ENCODE measurements at places on chromosomes 7 and 10.

- no peak for DNase-seq
These were observed 118.6 kb downstream of the RNF216 start for GRCh38 chr7:5662828-5663227.

DNA sequence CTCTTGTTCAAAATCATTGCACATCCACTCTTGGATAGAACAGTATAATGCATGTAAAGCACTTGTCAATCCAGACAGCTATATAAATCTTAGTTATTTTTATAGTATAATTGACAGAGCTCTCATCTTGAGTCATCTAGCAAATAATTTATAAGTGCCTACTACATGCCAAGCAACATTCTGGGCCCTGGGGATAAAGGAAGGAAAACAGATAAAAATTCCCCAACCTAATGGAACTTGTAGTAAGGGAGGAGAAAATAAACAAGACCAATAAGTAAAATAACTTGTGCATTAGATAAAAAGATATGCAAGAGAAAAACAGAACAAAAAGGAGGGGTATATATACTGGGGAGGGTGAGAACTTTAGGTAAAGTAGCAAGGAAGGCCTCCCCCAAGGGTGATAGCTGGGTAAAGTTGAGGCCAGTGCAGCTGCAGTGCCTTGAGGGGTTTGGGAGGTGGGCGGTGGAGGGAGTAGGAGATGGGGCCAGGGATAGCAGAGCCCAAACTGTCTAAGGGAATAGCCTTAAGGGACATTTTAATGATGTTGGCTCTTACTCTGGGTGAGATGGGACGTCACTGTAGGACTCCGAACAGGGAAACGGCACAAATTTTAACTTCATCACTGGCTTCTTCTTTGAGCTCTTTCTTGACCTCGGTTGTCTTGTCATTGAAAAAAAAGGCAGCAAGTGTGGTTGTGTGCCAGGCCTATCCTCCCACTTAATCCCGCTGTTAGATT, 79.3 kb upstream of the SEC61G start:
- no peak for DNase-seq

GRCh38 chr7:93779115-93779514, 111.4 kb downstream of the TFPI2 start:
- DNase-seq: no peak

DNA sequence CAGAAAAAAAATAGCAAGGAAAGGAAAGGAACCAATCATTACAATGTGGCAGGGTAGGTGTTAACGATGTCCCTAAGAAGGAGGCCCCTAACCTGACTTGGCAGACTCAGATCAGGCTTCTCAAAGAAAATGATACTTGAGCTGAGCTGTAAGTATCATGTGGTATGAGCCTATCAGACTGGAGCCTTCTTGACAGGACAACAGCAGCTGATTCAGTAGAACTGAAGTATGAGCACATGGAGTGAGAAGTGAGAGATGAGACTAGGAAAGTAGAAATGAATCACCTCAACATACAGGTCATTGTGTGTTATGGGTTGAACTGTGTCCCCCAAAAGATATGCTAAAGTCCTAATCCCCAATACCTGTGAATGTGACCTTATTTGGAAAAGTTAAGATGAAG, 66.3 kb downstream of the MTERF1 start:
- DNase-seq: no peak

- no peak for DNase-seq
These were observed 64.9 kb downstream of the FOXL3 start for GRCh38 chr7:354597-355470.
